ENCODE measurements at places on chromosomes 7 and 10.
A peak's percentile ranks its signal among the peaks of the same experiment; 100 is the strongest.

GRCh38 chr7:98613601-98614425 is 3.3 kb upstream of the NPTX2 start:
- DNase-seq, result no peak

DNA sequence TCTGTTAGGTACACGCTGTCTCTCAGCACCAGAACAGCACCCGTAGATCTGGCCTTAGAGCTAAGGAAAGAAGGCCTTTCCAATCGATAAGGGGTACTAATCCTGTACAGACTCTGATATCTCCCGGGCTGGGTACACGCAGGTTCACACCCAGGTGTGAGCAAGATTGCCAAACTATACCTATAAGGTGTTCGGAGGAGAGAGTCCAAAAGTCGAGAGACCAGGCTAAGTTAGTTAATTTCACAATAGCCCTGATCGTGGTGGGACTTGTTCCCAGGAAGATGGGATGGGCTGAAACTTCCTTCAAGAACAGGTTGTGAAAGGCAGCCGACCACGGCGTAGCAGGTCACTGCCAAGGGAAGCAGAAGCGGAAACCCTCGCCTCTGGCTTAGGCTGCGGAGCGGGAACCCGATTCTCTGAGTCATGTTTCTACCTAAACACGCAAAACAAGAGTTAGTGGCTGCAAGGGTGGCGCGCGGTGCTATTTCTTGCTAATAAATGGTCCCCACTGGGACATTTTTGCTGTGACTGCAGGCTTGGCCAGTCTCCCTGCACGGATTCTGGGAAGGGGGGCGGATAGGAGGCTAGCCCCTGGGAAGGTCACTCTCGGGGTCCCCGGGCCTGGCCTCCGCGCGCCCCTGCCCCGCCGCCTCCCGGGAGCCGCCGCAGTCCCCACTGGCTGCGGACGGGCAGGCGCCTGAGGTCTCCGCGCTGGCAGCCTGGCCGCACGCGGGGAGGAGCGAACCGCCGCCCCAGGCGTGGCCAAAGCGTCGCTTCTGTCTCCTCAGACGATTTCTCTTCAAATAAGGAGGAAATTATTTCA is 75.4 kb upstream of the PDSS1 start:
- DNase-seq, result peak; percentile 18

- no peak for DNase-seq
Observed at GRCh38 chr7:47889723-47890122, 58.5 kb downstream of the PKD1L1 start.

- no peak for DNase-seq
Observed at GRCh38 chr10:72349438-72349837, 5.3 kb downstream of the DNAJB12 start.

DNA sequence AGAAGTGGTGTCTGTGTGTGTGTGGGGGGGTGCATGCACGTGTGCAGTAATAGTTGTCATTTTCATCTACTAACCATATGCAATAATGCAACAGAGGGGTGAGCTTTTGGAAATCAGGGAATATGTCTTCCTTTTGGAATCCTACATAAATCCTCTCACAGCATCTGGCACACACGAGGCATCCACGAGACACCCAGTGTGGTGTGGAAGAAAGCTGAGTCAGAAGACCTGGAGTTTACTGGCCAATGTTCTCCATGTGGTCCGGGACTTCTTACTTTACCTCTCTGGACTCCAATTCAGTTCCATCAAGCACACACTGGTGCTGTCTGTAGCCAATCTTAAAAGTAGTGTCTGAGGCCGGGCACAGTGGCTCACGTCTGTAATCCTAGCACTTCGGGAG is 43.1 kb upstream of the C10orf90 start:
- no peak for DNase-seq

- no peak for DNase-seq
Observed at GRCh38 chr10:4256971-4257370, 472.0 kb upstream of the KLF6 start.

DNA sequence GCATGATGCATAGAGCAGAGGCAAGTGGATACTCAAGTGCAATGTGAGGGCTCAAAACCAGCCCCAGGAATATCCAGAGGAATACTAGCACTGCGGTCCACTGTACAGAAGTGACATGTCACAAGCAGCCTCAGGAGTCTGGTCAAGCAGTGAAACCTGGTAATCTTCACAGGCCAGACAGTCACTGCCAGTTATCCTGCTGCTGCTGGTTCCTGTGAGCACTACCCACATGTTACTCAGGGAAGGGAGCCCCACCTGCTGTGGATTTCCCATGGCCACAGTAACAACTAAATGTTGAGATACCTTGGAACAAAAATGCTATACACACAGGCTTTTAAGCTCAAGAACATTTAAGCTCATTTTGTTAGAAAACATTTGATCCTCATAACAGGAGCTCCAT is 103.0 kb downstream of the RNF133 start:
- DNase-seq, result no peak

DNA sequence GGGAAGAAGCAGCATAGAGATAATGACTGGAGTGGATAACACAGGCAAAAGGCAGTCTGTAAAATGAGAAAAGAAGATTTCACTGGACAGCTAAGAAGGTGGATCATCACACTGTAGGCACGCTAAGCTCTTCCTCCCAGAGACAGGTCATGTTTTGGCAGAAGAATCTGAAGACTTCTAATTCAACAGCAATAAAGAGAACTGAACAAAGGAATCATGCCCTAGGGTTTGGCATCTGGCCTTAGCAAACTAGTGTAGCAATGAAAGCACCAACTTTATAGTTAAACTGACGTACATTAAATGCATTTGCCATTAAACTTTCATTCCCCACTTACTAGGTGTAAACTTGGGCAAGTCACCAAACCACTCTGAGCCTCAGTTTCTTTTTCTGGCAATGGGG is 84.4 kb upstream of the SEM1 start:
- DNase-seq, result no peak

DNA sequence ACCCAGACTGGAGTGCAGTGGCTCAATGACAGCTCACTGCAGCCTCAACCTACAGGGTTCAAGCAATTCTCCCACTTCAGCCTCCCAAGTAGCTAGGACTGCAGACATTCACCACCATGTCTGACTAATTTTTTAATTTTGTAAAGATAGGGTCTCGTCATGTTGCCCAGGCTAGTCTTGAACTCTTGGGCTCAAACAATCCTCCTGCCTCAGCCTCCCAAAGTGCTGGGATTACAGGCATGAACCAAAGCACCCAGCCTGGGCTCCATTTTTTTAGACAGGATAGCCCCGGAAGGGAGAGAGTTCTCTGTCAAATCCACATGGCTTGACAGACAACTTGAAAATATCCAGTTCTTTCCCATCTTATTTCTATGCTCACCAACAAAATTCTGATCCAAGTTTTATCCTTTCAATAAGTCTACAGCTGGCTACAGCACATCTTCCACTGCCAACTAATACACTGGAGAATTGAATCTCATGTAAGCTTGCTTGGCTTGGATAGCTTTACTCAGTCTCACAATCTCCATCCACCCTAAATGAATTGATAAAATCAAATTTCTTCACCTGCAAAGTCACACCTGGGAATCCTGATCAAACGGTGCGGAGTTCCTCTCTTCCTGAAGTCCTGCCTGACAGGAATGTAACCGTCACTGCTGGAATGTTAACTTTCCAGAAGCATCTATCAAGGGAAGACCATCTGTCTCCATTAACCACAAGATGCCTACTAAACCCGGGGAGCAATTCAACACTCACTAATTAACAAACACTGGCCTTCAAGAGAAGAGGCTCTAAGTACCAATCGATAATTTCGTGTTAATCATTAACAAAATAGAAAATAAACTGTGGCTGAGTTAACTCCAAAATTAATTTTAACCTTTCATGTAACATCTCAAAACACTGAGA is 239.7 kb upstream of the MKLN1 start:
- DNase-seq, result no peak

- DNase-seq, result no peak
Observed at GRCh38 chr7:75916259-75916658, 1.3 kb downstream of the POR start.

- no peak for DNase-seq
Observed at GRCh38 chr7:14197280-14197679, 207.8 kb upstream of the ETV1 start.

DNA sequence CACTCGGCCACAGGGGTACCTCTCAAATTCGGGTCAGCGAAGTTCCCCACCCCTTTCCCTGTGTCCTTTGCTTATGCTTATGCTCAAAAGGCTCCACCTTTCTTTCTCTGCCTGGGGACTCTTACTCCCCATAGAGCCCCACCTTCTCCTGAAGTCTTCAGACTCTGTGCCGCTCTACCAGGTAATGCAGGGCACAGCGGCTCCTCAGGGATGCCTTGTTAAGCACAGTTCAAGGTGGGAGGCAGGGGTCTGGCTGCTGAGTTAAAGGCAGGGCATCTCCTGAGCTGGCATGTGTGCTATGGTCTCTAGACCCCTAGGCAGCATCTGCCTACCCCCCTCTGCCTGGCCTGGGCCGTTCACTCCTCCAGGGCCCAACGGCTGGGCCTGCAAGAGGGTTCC is 3.0 kb upstream of the CXCL12 start:
- no peak for DNase-seq

DNA sequence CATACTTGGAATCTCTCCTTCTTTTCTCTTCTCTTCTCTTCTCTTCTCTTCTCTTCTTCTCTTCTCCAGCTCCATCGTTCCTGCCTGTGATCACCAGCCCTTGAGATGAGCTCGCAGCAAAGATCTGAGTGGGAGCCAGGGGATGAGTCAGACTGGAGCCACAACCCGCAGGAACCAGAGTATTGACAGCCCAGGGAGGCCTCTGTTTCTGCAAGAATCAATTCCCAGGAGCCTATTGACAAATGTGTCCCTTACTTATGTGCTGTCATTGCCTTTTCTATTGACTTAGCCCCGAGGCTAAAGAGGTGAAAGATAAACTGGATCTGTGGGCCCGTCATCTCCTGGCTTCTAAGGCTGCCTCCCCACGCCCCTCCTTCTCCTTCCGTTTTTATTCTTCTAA is 13.1 kb upstream of the HABP2 start:
- DNase-seq, result no peak

DNA sequence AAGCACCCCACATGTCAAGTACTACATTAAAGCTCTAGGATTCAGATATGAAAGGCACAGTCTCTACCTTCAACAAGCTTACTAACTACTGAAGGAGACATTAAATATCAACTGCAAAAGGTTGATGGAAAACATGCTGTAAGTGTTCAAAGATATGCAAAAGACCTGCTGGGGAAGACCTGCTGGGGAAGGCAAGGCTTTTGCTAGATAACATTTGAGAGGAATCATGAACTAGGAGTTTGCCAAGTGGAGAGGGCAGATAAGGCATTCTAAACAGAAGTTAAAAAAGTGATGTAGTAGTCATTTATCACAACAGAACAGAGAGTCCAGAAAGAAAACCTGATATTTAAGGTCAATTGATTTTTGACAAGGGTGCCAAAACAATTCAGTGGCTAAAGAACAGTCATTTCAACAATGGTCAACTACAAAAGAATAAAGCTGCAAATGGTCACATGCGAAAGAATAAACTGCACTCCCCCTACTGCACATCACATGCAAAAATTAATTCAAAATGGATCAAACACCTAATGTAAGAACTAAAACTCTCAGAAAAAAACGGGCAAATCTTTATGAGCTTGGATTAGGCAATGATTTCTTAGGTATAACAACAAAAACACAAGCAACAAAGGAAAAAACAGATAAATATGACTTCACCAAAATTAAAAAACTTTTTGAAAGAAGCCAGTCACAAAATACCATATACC is 23.0 kb upstream of the MSS51 start:
- no peak for DNase-seq

- DNase-seq, result no peak
Observed at GRCh38 chr10:810351-810846, 120.9 kb upstream of the DIP2C start.

DNA sequence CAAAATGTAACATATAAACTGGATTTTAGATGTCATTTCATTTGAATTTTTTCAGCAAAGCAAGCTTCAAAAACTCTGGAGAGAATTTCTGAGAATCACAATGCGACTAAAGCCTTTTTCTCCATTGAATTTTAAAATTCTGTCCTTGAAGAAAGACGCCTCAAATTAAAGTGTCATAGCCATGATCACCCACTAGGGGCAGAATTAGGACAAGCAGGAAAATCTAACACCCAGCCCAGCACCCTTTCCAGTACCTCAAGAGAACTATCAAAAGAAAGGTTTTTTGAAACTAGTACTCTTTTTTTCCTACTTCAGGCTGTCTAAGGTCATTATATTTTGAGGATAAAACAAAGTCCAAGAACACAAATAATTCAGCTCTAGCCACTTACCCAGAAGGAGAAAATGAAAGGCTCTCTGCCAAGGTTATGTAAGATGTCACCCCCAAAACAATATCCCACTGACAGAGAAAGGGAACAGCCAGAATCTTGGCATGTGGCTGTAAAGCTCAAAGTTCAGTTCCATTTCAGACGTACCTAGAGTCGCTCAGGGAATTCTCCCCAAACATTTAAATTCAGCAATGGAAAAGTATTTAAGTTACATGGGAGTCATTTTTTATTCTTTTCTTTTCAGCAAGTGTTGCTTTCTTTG is 299.4 kb downstream of the SNX13 start:
- peak; percentile 1 for DNase-seq

DNA sequence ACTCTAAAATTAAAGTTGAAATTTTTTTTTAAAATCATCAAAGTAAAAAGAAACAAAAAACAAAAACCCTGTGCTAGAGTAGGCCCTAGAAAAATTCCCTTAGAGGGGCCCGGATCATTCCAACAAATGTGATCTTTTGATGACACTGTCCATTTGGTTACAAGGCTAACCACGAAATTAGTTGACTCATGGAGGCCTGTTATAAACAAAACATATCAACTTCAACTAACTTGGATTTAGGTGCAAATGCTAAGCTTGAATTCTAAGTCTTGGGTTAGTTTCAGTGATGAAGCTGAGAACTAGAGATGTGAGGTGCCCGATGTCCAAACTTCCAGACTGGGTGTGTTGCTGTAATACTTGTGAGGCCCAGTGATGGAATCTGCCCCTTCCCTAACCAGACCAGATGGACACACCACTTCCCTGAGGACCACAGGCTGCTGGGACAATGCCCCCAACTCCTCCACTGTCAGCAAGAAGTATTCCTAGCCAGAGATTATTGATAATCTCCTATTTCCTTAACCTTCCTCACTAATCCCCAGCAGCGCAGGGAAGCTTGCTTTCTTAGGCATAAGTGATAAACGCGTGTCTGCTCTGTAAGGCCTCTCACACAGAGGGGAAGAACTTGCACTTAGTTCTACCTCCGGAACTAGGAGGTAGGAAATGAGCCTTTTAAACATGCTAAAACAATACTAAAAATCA is 108.7 kb downstream of the RAPGEF5 start:
- DNase-seq, result no peak

DNA sequence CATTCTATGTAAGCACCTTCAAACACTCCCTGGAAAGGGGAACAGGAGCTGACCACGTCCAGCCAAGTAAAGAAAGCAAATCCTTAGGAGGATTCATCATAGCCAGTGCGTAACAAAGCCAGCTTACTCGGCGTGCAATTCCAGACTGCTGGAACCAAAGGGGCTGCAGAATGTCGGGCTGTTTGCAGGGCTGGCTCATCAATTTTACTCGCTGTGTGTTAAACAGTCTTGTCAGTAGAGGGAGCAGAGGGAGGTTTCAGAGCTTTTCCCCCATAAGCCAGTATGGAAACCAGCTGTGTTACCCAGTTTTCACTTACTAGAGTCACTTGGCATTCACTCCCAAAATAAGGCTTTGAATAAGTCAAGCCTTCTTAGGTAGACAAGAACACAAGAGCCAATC is 127.1 kb downstream of the KMT2E start:
- DNase-seq, result no peak

- no peak for DNase-seq
Observed at GRCh38 chr10:61836888-61837754, 64.4 kb upstream of the ARID5B start.

Measured in stimulated activated CD4-positive, alpha-beta T cell treated with anti-CD3 and anti-CD28 coated beads, Interleukin-12 subunit alpha, Interleukin-12 subunit beta, amount 100 ng/mL, for 4 hours (primary cell).